NCI-H1092 (cell line): ENCODE measurements at places on chromosomes 7 and 10.
A peak's percentile ranks its signal among the peaks of the same experiment; 100 is the strongest.

GRCh38 chr7:154785898-154786297 is 217.0 kb downstream of the PAXIP1 start:
- no peak for DNase-seq

GRCh38 chr7:69631131-69631530 is 32.9 kb downstream of the AUTS2 start:
- DNase-seq: no peak

DNA sequence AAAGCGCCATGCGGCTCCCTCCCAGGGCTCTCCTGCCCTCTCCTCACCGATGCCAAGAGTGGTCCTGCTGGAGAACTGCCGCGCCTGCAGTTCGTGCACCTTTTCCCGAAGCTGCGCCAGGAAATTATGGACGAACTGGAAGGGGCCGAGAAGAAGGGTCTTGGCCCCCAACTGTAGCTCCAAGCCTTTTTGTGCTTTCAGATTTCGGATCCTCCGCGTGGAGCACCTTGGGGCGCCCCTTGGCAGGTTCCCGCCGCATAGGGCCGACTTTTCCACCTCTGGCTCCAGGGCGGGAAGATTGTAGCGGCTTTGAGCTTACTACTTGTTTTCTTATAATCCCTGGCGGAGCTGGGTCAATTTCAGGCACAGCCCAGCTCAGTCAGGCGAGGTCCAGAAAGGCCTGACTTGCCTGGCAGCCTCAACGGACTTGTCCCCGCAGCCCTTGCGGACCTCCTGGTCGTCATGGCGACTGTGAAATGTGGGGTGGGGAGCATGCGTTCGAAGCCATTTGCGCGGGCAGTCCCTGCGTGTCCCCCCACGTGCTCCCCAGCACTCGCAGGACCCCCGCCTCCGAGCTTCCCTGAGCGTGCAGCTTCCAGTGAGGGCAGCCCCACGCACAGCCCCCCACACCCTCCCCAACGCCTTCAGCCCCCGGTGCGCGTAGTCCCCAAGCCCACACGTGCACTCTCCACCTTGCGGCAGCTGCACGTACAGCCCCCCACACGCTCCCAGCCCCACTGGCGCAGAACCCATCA is 129.9 kb downstream of the KBTBD2 start:
- DNase-seq: no peak

DNA sequence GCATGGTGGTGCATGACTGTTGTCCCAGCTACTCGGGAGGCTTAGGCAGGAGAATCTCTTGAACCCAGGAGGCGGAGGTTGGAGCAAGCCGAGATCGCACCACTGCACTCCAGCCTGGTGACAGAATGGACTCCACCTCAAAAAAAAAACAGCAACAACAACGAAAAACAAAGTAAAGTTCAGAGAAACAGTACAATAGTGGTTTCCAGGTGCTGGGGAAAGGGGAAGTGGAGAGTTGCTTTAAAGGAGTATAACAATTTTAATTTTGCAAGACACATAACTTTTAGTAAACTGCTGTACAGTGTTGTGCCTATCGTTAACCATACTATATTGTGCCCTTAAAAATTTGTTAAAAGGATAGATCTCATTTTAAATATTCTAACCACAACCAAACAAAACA is 662.7 kb upstream of the POT1 start:
- no peak for DNase-seq

- no peak for DNase-seq
These were observed 92.1 kb downstream of the SIRT1 start for GRCh38 chr10:67976292-67977245.

GRCh38 chr10:5811387-5811821 is 1.8 kb downstream of the GDI2 start:
- DNase-seq: no peak

GRCh38 chr7:38374507-38374906 is 101.1 kb upstream of the TARP start:
- peak; percentile 18 for DNase-seq
